Stimulated activated CD4-positive, alpha-beta T cell treated with anti-CD3 and anti-CD28 coated beads, Interleukin-1b, Interleukin-23, amount 100 ng/mL, for 24 hours (primary cell): ENCODE measurements at places on chromosomes 12 and 14.

GRCh38 chr14:72476657-72477499 is 417.0 kb downstream of the DPF3 start:
- peak; percentile 46 for DNase-seq

- no peak for DNase-seq
These were observed 87.6 kb upstream of the PRB2 start for GRCh38 chr12:11482955-11483354.

GRCh38 chr12:273382-273781 is 10.7 kb upstream of the SLC6A13 start:
- DNase-seq, result no peak

GRCh38 chr14:32277998-32278397 is 51.1 kb upstream of the AKAP6 start:
- DNase-seq, result no peak

DNA sequence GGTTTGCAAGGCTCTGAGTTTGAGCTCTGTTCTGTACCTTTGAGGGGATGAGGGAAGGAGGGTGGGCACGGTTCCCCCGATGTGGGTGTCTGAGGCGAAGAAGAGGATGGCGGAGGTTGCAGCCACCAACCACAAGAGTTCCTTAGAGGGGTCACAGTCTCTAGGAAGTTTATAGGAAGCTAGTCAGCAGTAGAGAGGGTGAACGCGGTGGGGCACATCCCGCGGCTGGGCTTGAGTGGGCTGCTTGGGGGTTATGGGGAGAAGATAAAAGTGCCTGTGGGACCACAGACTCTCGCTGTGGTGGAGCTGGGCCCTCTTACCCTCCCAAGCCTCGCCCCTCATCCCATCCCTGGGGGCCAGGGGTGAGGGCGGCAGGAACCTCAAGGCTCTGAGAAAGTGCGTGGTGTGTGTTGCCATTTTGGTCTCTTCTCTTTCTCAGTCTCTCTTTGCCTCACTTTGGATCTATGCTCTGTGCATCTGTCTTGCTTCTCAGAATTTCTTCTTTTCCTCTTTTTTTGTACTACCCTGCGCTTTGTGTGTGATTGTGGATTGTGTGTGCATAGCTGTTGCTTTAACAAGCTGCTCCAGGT is 2.7 kb downstream of the CD4 start:
- DNase-seq, result no peak

GRCh38 chr12:88501972-88502938 is 78.0 kb downstream of the KITLG start:
- DNase-seq, result no peak

- DNase-seq, result no peak
These were observed 4.7 kb downstream of the KLRK1 start for GRCh38 chr12:10385166-10385613.
